ENCODE measurements at places on chromosomes 4 and X. TPM values are rescaled to one million over a fixed set of nuclear protein-coding genes. Genes with fewer than 3 reads are reported as not detected.

Gene TCP11X2
- total RNA-seq: not detected

DNA sequence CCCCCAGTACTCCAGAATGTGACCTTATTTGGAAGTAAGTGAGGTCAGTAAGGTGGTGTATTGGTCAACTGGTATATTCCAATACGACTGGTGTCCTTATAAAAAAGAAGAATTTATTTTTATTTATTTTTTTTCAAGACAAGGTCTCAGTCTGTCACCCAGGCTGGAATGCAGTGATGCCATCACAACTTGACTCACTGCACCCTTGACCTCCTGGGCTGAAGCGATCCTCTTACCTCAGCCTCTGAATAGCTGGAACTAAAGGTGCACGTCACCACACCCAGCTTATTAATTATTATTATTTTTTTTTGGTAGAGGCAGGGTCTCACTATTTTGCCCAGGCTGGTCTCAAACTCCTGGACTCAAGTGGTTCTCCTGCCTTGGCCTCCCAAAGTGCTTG, 115.1 kb upstream of the PITX2 start:
- no peak for DNase-seq

DNA sequence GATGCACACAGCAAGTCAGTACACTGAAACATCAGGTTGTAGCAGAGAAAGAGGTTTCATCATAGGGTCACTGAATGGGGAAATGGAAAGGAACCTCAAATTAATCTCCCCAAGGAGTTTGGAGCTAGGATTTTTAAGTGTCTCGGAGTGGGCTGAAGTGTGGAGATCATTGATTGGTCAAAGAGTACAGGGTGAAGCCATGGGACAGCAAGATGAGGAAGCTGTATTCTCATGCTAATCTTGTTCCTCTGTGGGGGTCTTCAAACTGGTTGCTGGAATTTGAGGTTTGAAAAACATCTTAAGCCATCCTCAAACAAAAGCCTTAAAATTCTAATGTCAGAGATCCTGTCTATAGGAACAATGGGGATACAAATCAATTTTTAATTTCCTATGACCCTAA, 78.8 kb upstream of the TEX13A start:
- DNase-seq: no peak

Gene CYLC1
- total RNA-seq: not detected

GRCh38 chr4:99088023-99088449, 552 bp downstream of the ADH5 start:
- DNase-seq: peak; percentile 48

DNA sequence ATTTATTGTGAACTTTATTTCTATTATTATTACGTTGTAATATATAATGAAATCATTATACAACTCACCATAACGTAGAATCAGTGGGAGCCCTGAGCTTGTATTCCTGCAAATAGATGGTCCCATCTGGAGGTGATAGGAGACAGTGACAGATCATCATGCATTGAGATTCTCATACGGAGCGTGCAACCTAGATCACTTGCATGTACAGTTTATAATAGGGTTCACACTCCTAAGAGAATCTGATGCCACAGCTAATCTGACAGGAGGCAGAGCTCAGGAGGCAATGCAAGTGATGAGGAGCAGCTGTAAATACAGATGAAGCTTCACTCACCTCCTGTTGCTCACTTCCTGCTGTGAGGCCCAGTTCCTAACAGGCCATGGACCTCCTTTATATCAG, 2170.2 kb downstream of the PCDH7 start:
- no peak for DNase-seq
